ENCODE measurements at places on chromosomes 4 and X. TPM values are rescaled to one million over a fixed set of nuclear protein-coding genes. Genes with fewer than 3 reads are reported as not detected.

The PDZD4 gene
- total RNA-seq: 46.9 TPM

The KIF4A gene
- 47.5 TPM for total RNA-seq

The SFRP2 gene
- 69.1 TPM for total RNA-seq

The GTPBP6 gene
- total RNA-seq: 61.0 TPM

The P2RY4 gene
- total RNA-seq: not detected

The PGK1 gene
- total RNA-seq: 285 TPM

The G3BP2 gene
- total RNA-seq: 183 TPM

The MAGEB10 gene
- total RNA-seq: not detected

The TLL1 gene
- total RNA-seq: 0.56 TPM

The ZMYM3 gene
- 123 TPM for total RNA-seq

The WNK3 gene
- 67.9 TPM for total RNA-seq

The RASGEF1B gene
- total RNA-seq: 19.4 TPM

The DIPK2B gene
- total RNA-seq: not detected

The SPANXA2 gene
- not detected for total RNA-seq

The FGFBP1 gene
- total RNA-seq: not detected

The USP27X gene
- 9.2 TPM for total RNA-seq

The CENPI gene
- 32.6 TPM for total RNA-seq

The PHOX2B gene
- total RNA-seq: not detected

The NELFA gene
- 60.1 TPM for total RNA-seq
